ENCODE measurements at places on chromosomes 2 and 18. TPM values are rescaled to one million over a fixed set of nuclear protein-coding genes. Genes with fewer than 3 reads are reported as not detected.

GRCh38 chr2:67619204-67619603 is 222.1 kb downstream of the ETAA1 start:
- no peak for DNase-seq

DNA sequence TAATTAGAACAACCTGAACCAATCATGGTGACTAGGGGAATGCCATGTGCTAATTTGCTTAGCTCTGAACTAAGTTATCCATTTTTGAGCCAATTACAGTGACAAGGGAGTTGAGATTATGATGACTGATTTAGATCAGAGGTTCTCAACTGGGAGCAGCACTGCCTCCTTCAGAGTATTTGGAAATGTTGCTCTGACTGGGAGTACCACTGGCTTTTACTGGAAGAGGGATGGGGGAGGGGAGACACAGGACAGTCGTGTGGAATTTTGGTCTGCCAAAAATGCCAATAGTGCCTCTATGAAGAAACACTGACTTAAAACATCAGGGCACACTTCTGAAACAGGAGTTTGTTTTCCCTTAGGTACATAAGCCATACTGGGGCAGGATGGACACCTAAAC is 48.1 kb upstream of the VPS54 start:
- DNase-seq: no peak

DNA sequence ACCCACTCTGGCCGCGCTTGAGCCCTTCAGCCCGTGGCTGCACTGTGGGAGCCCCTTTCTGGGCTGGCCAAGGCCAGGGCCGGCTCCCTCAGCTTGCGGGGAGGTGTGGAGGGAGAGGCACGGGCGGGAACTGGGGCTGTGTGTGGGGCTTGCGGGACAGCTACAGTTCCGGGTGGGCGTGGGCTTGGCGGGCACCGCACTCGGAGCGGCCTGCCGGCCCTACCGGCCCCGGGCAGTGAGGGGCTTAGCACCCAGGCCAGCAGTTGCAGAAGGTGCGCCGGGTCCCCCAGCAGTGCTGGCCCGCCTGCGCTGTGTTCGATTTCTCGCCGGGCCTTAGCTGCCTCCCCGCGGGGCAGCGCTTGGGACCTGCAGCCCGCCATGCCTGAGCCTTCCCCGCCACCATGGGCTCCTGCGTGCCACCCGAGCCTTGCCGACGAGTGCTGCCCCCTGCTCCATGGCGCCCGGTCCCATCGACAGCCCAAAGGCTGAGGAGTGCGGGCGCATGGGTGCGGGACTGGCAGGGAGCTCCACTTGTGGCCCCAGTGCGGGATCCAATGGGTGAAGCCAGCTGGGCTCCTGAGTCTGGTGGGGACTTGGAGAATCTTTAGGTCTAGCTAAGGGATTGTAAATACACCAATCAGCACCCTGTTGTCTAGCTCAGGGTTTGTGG is 173.7 kb upstream of the FIGN start:
- DNase-seq: no peak

DNA sequence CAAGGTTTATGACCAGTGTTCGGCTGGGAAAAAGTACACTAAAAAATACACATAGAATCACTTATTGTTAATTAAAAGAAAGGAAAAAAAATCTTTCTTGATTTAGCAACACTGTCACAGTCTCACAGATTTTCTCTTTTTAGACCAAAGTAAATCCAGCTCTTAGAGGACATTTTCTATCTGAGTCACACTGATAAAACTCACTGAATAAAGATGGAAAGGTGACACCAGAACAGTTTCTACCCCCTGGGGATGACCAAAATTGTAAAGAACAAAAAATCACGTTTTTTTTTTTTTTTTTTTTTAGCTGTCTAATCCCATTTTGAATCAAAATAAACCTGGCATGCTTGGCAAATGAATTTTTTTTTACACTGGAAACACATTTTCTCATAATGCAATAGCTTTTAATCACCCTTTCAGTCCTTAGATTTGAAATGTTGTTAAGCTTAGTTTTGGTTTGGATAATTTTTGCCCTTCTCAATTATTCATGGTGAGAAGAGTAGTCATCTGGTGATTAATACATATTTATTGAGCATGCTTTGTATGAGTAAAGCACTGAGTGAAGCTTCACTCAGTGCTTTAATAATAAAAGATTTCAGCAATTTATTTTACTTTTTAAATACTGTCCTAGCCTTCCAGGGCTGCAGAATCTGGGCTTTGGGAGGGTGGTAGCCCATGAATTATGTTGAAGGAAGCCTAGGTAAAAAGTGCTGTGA is 886.3 kb downstream of the SLC4A3 start:
- DNase-seq: no peak

The SLC5A7 gene
- 2.9 TPM for total RNA-seq

DNA sequence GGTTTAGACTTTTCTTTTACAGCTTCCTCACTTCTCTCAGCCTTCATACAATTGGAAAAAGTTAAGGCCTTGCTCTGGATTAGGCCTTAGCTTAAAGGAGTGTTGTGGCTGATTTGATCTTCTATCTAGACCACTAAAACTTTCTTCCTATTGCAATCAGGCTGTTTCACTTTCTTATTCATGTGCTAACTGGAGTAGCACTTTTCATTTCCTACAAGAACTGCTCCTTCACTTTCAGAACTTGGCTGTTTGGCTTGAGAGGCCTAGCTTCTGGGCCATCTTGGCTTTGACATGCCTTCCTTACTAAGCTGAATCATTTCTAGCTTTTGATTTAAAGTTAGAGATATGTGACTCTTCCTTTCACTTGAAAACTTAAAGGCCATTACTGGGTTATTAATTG is 114.3 kb downstream of the ARHGEF4 start:
- no peak for DNase-seq

GRCh38 chr2:26269571-26270158 is 24.9 kb downstream of the HADHB start:
- DNase-seq: no peak

The EVA1A gene
- total RNA-seq: not detected

GRCh38 chr2:237500681-237501424 is 13.8 kb downstream of the MLPH start:
- no peak for DNase-seq

DNA sequence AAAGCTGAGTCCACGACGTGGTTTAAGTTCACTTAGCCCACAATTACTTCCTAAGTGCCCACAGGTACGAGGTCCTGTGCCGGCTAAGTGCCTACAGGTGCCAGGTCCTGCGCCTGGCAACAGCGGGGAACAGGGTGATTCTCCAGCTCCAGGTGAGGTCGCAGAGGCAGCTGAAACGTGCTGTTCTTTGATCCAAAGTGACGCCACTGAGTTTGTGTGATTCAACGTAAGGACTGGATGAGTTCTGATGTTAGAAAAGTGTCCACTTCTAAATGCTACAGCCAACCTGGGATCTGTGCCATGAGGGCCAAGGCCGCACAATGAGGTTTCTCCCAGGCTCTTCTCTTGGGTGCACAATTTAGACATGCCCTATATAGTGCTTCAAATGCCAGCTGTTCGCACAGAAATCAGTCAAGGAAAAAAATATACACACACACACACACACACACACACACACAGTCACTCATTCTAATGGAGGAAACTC is 57.5 kb downstream of the NDUFA10 start:
- no peak for DNase-seq

DNA sequence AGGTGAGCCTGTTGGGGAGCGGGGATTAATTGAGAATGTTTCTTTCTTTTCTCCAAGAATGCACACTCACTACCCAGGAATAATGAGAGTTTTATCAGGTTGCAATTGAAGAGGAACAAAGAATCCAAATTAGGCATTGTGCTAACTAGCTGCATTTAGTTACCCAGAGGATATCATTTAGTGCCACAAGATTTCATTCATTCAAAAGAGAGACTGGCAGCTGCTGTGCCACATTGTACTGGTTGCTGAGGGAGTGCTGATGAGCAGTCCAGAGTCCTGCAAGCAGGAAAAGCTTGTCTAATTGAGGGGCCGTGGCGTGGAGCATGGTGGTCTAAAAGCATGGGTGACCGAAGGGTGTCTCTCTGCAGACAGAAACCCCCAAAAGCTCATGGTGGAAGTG is 97.6 kb downstream of the CTAGE1 start:
- DNase-seq: no peak

DNA sequence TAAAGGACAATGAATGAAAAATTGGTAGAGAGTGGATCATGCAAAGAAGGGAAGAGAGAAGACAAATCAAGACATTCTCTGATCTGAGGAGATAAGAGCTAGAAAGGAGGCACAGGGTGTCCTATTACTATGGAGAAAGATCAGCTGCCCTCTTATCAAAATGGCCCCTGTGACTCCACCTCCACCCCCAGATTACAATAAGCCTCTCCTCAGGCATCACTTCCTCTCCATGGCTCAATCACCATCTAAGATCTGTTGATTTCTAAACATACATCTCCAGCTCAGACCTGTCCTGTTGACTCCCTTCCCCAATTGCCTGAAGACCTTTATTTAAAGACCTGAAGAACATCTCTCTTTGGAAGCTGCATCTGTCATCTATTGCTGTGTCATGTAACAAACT is 43.2 kb downstream of the SP100 start:
- no peak for DNase-seq

DNA sequence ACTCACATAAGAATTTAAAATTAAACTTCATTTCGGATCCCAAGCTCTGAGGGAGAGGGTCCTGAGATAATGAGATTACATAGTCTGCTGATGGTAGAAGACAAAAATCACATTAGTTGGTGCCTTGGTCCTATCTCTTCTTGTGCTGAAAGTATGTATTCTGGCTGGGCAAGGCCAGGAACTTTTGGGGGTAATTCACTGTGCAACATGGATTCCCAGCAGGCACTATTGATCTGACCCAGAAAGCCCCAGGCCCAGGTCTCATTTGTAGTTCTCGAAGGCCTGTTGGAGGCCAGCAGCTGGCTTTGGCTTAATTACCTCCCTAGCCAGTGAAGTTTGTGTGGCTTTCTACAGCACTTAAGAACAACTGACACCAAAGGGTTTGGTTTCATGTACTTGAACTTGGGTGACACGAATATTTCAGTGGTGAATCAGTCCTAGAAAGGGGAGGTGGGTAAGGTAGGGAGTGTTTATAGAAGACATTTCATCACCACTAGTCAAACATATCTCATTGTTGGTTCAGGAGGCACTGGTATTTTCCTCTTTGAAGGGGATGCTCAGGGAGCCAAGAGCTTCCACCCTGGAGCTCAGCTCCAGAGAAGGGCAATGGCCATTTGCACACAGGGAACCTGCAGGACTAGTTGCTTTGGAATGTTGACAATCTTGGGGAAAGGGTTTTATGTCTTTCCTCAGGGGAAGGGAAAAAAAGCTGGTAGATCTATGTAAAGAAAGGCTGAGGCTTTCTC is 217.8 kb downstream of the OSR1 start:
- DNase-seq: no peak

GRCh38 chr2:216012830-216013079 is 596 bp downstream of the MREG start:
- no peak for DNase-seq

The KIF5C gene
- total RNA-seq: 8.3 TPM

The OSBPL1A gene
- 96.8 TPM for total RNA-seq

DNA sequence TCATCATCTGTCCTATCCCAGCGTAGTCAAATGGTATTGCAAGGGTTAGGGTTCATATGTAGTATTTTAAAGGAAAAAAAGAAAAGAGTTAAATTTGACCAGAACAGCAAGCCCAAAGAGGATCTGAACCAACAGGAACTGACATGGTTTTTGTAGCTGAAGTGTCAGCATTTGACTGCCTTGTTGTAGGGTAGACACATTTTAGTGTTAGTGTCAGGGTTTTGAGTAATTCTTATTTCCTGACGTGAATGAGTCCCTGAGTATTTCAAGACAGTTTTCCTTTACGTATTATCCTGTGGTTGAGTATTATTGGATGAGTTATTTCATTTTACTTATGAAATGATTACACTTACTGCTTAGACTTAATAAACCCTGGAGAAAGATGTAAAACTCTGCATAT is 173.3 kb upstream of the ZEB2 start:
- no peak for DNase-seq

The RFTN2 gene
- total RNA-seq: 5.4 TPM

- DNase-seq: no peak
These were observed 268.2 kb upstream of the ID2 start for GRCh38 chr2:8413589-8414135.

- no peak for DNase-seq
These were observed 73.1 kb downstream of the SKA1 start for GRCh38 chr18:50447952-50448351.

The RANBP2 gene
- 57.1 TPM for total RNA-seq

DNA sequence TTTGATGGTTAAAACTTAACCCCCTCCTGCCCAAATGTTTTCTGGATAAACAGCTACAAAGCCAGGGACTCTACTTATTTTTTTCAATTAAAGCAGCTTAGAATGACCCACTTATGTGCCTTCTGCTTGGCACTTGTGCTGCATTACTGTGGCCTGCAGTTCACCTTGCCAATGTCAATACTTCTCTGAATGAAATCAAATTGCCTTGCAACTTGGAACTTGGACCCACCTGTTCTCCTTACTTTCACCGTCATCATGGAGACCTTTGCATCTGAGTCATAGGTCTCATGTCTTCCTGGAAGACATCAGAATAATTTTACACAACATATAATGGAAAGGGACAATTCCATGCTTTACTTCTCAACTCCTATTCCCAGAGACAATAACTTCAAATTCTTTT is 92.1 kb upstream of the FHL2 start:
- DNase-seq: no peak

The FHOD3 gene
- total RNA-seq: 9.5 TPM

DNA sequence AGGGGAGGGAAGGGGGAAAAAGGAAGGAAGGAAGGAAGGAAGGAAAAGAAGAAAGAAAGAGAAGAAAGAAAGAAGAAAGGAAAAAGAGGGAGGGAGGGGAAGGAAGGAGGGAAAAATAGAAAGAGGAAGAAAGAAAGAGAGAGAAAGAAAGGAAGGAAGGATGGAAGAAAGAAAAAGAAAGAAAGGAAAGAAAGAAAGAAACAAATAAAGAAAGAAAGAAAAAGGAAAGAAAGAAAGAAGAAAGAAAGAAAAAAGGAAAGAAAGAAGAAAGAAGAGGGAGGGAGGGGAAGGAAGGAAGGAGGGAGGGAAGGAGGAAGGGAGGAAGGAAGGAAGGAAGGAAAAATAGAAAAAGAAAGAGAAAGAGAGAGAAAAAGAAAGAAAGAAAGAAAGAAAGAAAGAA is 315.8 kb upstream of the PIK3C3 start:
- DNase-seq: no peak

- no peak for DNase-seq
These were observed 9.1 kb downstream of the MFSD6 start for GRCh38 chr2:190417045-190417842.

The NEUROD1 gene
- not detected for total RNA-seq

GRCh38 chr18:933082-933481 is 28.4 kb downstream of the ADCYAP1 start:
- DNase-seq: no peak

All from sigmoid colon (tissue), 7 donors.